ENCODE measurements at places on chromosomes 7 and 10. TPM values are rescaled to one million over a fixed set of nuclear protein-coding genes. Genes with fewer than 3 reads are reported as not detected.

DNA sequence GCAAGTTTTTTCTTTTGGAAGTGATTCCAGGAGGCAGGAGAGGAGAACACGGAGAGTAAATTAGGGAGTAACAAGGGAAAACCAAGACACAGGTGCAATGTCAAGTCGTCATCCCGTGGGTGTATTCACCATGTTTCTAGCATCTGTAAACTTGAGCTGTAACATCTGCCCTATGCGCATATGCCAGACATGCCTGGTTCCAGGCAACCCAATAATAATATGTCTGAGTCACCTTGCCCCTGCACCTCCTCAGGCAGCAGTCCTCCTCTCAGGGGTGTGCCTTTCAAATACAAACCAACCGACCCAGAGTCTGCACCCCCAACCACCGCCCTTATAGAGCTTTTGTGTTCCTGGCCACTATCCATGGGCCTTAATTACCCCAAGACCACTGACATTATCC lies 107.0 kb upstream of the PDE1C start:
- no peak for DNase-seq

GRCh38 chr10:47282005-47282656 lies 17.9 kb upstream of the GDF10 start:
- peak; percentile 30 for DNase-seq

- no peak for DNase-seq
Observed at GRCh38 chr7:30524545-30524944, 19.9 kb upstream of the GGCT start.

DNA sequence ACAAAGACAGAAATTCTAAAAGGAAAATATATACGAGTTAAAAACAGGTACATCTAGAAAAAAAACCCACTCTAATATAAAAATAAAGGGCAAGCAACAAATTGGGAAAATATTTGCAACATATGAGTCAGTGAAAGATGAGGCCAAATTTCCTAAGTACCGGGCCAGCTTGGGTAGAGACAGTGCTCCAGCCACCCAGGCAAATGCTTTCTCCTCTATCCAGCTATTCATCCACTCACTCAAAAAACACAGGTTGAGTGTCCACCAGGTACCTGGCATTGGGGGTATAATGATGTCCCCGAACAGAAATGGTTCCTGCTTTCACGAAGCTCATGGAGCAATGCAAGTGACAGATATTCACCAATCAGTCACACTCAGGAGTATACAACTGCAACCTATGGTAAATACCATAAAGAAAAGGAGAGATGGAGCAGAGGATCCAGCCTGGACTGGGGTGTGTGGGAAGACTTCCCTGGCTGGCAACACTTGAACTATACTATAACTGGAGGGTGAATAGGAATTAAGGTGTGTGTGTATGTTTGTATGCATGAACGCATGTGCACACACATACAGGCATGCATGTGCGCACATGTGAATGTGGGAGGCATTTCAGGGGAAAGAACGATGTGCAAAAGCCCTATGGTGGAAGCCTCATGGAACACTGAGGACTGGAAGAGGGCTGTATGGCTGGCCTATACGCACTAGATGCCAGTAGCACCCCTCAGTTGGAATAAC lies 2.3 kb downstream of the ARHGAP22 start:
- no peak for DNase-seq

EIF5AL1 gene
- 0.21 TPM for total RNA-seq

DNA sequence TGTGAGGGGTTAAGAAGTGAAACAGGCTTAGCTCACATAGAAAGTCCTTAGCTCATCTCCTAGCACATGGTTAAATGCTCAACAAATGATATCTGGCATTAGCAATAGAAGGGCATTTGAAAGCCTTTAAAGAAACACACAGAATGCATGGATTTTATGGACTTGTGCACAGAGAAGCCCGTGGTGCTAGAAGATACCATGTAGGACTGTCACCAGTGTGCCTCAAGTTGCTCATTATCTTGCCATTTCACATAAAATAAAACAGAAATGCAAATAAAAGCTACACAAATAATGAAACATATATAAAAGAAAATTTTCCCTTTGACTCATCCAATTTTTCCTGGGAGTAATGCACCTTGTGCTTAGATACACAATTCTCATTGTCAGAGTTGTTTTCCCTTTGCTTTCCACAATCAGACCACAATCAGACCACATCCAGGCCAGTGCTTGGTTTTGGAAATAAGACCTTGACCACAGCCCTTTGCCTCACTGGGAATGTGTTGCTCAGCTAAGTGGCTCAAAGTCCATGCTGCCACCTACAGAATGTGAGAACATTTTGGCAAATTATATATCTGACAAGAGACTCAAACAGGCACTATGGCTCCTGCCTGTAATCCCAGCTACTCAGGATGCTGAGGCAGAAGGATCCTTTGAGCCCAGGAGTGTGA lies 9.5 kb upstream of the WDR11 start:
- no peak for DNase-seq

NODAL gene
- not detected for total RNA-seq

TSPAN12 gene
- total RNA-seq, result 28.9 TPM
